Endodermal cell (in vitro differentiated cells): ENCODE measurements at places on chromosomes 12 and 14. TPM values are rescaled to one million over a fixed set of nuclear protein-coding genes. Genes with fewer than 3 reads are reported as not detected.

Gene EIF5
- 339 and 348 TPM in 2 replicates for total RNA-seq

GRCh38 chr14:76837524-76837923, 11.3 kb downstream of the LRRC74A start:
- DNase-seq, result no peak
- peaks cover 14% of the 10 kb centered on the region for H3K27me3 ChIP-seq
- no peaks in the 10 kb centered on the region for H3K36me3 ChIP-seq
- H3K27ac ChIP-seq, result no peak overlapping the region
- peaks cover 5% of the 10 kb centered on the region for H3K4me1 ChIP-seq

Gene CD27
- total RNA-seq, result not detected in 3 replicates

DNA sequence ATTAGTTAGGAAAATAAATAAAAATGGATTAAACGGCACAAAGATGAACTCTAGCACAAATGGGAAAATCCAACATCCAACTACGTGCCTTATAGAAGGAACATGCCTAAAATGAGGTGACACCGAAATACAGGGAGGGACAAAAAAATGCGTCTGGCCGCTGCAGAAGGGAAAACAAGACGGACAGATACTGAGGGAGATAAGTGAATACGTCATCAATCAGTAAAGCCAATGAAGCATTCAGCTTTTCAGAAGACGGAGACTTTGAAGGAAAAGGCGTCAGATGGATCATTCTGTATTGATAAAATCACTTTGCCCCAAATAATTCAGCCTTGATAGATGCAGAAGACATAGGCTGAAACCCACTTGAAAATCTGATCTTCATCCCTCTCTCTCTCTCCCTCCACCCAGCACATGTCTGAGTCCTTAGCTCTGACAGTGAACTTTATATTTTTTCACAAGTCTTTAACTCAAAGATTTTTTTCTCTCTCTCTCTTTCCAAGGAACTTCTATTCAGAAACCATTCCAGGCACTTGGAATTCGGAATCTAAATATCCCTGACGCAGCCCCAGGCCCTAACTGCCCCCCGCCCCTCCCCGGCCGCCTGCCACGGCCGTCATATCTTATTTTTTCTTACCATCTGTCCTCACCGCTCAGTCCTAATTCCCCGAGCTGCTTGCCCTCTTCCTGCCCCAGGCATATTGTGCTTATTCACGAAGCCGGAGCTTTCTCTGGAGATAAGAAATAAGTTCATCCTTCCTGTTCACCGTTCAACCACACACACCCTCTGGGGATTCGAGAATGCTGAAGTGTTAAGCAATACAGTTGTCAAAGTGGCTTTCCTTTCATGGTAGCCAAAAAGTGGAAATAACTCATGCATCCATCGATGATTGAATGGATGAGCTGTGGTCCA, 35.5 kb upstream of the RFLNA start:
- no peak overlapping the region for H3K4me3 ChIP-seq
- no peak overlapping the region for H3K27ac ChIP-seq
- no peaks in the 10 kb centered on the region for H3K36me3 ChIP-seq
- H3K4me1 ChIP-seq, result no peaks in the 10 kb centered on the region
- DNase-seq, result no peak
- H3K27me3 ChIP-seq, result no peaks in the 10 kb centered on the region

DNA sequence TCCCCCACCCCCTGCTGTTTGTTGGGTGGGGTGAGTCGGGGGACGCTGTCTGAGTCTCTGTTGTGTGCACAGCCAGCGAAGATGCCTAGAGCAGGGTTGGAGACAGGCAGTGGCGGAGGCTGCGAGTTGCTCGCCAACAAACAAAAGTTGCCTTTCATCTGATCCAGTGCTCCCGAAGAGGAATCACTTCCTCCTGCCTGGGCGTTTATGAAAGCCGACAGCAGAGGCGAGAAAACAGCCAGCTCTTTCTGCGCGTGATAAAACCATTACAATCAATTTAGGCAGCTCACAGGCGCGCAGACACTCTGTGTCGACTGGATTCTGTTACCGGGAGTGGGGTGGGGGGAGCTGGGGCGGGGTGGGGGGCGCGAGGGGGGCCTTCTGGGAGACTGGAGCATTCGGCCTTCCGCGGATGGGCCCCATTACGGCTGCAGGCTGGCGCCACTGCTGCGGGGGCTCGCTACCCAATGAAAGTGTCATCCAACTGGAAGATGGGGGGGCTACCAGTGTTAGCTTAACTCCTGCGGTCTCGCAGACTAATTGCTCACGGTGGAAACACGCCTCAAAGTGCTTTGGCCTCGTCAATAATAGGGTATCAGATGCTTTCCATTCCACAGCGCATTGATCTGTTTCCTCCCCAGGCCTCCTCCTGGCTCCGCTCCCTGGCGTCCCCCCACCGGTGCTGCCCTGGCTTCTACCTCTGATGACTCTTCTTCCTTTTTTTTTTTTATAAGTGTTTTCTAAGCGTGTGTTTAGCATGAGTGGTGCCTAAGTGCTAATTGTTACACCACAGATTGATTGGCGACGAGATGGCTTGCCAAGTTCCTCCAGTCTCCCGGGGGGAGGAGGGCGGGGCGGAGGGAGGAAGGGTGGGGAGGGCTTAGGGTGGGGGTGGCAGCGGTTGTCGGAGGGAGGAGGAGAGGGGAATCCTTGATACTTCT, 678.4 kb downstream of the MED13L start:
- H3K27ac ChIP-seq, result peak overlapping the region; percentile 54
- peak; percentile 73 for DNase-seq
- H3K36me3 ChIP-seq, result no peaks in the 10 kb centered on the region

DNA sequence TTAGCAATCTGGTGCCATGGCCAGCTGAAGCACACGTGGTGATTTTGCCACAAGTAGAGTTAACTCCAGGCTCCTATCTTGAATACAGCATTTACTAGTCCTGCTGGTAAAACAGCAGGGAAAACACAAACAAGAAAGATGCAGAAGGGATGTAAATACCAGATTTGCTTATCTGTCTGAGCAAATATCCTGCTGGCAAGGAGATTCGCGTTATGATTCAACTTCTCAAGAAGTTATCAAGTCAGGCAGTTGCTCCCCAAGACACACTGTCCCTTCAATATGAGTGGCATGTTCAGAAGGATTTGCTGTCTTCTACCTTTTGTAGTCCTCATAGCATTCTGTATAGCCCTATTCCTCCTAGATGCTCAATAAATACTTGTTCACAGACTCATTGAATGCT, 171.2 kb upstream of the EGLN3 start:
- H3K27ac ChIP-seq, result no peak overlapping the region
- peaks cover 5% of the 10 kb centered on the region for H3K4me1 ChIP-seq
- H3K27me3 ChIP-seq, result peaks cover 10% of the 10 kb centered on the region
- no peaks in the 10 kb centered on the region for H3K36me3 ChIP-seq
- H3K4me3 ChIP-seq, result no peak overlapping the region
- no peak for DNase-seq

DNA sequence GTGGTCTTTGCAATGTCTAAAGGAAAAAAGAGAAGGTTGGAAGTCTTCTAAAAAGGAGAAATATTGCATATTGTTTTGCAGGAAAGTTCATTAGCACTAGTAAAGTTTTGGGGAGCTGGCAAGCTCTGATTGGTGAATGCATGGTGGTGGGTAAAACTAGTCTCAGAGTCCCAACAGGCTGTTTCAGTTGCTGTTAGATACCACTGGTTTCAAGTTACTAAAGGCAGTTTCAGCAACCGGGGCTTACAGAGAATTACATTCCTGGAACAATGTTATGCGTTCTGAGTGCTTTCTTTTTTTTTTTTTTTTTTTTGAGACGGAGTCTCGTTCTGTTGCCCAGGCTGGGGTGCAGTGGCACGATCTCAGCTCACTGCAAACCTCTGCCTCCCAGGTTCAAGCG, 208.2 kb downstream of the EPS8 start:
- peak overlapping the region; percentile 38 for H3K4me3 ChIP-seq
- peaks cover 4% of the 10 kb centered on the region for H3K4me1 ChIP-seq
- no peak overlapping the region for H3K27ac ChIP-seq

DNA sequence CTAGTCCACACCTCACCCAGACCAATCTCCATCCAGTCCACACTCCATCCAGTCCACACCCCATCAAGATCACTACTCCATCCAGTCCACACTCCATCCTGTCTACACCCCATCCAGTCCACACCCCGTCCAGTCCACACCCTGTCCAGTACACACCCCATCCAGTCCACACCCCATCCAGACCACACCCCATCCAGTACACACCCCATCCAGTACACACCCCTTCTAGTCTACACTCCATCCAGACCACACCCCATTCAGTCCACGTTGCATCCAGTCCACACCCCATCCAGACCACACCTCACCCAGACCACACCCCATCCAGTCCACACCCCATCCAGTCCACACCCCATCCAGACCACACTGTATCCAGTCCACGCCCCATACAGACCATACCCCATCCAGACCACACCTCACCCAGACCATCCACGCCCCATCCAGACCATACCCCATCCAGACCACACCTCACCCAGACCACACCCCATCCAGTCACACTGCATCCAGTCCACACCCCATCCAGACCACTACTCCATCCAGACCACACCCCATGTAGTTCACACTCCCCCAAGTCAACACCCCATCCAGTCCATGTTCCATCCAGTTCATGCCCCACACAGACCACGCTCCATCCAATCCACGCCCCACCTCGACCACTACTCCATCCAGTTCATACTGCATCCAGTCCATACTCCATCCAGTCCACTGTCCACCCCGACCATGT, 116.6 kb upstream of the RTL1 start:
- H3K4me1 ChIP-seq, result no peaks in the 10 kb centered on the region
- peak; percentile 9 for DNase-seq
- H3K4me3 ChIP-seq, result no peak overlapping the region
- H3K36me3 ChIP-seq, result no peaks in the 10 kb centered on the region
- no peak overlapping the region for H3K27ac ChIP-seq
- no peaks in the 10 kb centered on the region for H3K27me3 ChIP-seq

- H3K27me3 ChIP-seq, result no peaks in the 10 kb centered on the region
- no peak overlapping the region for H3K4me3 ChIP-seq
- no peaks in the 10 kb centered on the region for H3K4me1 ChIP-seq
- no peak overlapping the region for H3K27ac ChIP-seq
- no peak for DNase-seq
- H3K36me3 ChIP-seq, result no peaks in the 10 kb centered on the region
Observed at GRCh38 chr14:44170556-44170955, 336.5 kb downstream of the FSCB start.

- H3K27me3 ChIP-seq, result peaks cover 18% of the 10 kb centered on the region
- H3K4me3 ChIP-seq, result no peak overlapping the region
- peaks cover 7% of the 10 kb centered on the region for H3K4me1 ChIP-seq
- no peak overlapping the region for H3K27ac ChIP-seq
Observed at GRCh38 chr12:67355428-67356379, 86.5 kb downstream of the CAND1 start.

Gene CHURC1
- total RNA-seq, result 56.7 and 60.9 TPM in 2 replicates

Gene OR4E2
- total RNA-seq, result not detected in 2 replicates

- DNase-seq, result no peak
- H3K4me3 ChIP-seq, result no peak overlapping the region
- H3K27ac ChIP-seq, result no peak overlapping the region
Observed at GRCh38 chr12:31496257-31496656, 94.7 kb downstream of the DENND5B start.

Gene TMEM132C
- total RNA-seq, result 0.26 and 0.32 TPM in 2 replicates

Gene PCNX1
- total RNA-seq, result 54.4 and 68.2 TPM in 2 replicates

- no peak for DNase-seq
- no peak overlapping the region for H3K4me3 ChIP-seq
- no peaks in the 10 kb centered on the region for H3K4me1 ChIP-seq
- no peaks in the 10 kb centered on the region for H3K27me3 ChIP-seq
- H3K27ac ChIP-seq, result no peak overlapping the region
- H3K36me3 ChIP-seq, result no peaks in the 10 kb centered on the region
Observed at GRCh38 chr14:28098856-28099255, 667.7 kb upstream of the FOXG1 start.

GRCh38 chr12:130461839-130462557, 124.3 kb downstream of the PIWIL1 start:
- H3K4me1 ChIP-seq, result no peaks in the 10 kb centered on the region
- no peaks in the 10 kb centered on the region for H3K27me3 ChIP-seq
- peak; percentile 84 for DNase-seq
- no peak overlapping the region for H3K4me3 ChIP-seq

Gene SPX
- 0.18 and 0.48 TPM in 2 replicates for total RNA-seq

- peaks cover 12% of the 10 kb centered on the region for H3K4me1 ChIP-seq
- DNase-seq, result no peak
- peaks cover 87% of the 10 kb centered on the region for H3K36me3 ChIP-seq
- no peak overlapping the region for H3K27ac ChIP-seq
- no peak overlapping the region for H3K4me3 ChIP-seq
Observed at GRCh38 chr12:95721320-95721719, 69.2 kb downstream of the NTN4 start.

DNA sequence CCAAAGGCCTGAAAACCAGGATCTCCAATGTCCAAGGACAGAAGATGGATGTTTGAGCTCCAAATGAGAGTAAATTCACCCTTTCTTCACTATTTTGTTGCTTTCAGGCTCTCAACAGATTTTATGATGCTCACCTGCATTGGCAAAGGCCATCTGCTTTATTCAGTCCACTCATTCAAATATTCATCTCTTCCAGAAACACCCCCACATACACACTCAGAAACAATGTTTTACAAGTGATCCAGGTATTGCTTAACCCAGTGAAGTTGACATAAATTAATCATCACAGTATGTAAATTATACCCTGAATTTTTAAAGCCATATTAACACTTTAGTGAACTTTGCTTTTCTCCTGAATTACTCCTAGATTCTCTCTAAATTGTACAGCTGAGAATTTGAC, 63.3 kb downstream of the DUSP6 start:
- H3K4me3 ChIP-seq, result no peak overlapping the region
- no peaks in the 10 kb centered on the region for H3K4me1 ChIP-seq
- H3K27me3 ChIP-seq, result no peaks in the 10 kb centered on the region
- no peak overlapping the region for H3K27ac ChIP-seq
- no peak for DNase-seq
- no peaks in the 10 kb centered on the region for H3K36me3 ChIP-seq

DNA sequence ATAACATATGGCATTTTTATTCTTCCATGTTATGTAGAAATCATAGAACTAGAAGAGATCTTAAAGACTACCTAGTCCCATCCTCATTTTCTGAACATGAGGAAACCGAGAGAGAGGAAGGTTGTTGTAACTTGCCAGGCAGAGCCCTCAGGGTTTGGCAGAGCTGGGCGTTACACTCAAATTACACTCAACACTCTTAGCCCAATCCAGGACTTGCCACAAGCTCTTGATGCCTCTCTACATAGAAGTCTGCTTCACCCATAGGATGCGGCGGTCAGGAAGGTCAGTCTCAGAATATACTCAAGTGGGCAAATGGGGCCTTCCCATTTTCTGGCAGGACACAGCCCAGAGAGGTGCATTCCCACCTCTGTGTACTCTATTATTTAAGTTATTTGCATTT, 208.1 kb downstream of the ZFP36L1 start:
- peaks cover 14% of the 10 kb centered on the region for H3K4me1 ChIP-seq
- H3K27ac ChIP-seq, result no peak overlapping the region
- H3K27me3 ChIP-seq, result no peaks in the 10 kb centered on the region
- DNase-seq, result no peak
- H3K36me3 ChIP-seq, result no peaks in the 10 kb centered on the region
- H3K4me3 ChIP-seq, result no peak overlapping the region

GRCh38 chr12:1246637-1247036, 255.6 kb downstream of the ERC1 start:
- no peak for DNase-seq
- no peak overlapping the region for H3K4me3 ChIP-seq
- H3K4me1 ChIP-seq, result no peaks in the 10 kb centered on the region
- no peak overlapping the region for H3K27ac ChIP-seq
- no peaks in the 10 kb centered on the region for H3K36me3 ChIP-seq

GRCh38 chr14:45699471-45699870, 446.5 kb upstream of the MIS18BP1 start:
- no peaks in the 10 kb centered on the region for H3K27me3 ChIP-seq
- no peak overlapping the region for H3K4me3 ChIP-seq
- no peaks in the 10 kb centered on the region for H3K4me1 ChIP-seq
- peak overlapping the region; percentile 10 for H3K27ac ChIP-seq
- H3K36me3 ChIP-seq, result no peaks in the 10 kb centered on the region
